Mammary epithelial cell (primary cell): ENCODE measurements at places on chromosomes 2 and 18.
A peak's percentile ranks its signal among the peaks of the same experiment; 100 is the strongest.

DNA sequence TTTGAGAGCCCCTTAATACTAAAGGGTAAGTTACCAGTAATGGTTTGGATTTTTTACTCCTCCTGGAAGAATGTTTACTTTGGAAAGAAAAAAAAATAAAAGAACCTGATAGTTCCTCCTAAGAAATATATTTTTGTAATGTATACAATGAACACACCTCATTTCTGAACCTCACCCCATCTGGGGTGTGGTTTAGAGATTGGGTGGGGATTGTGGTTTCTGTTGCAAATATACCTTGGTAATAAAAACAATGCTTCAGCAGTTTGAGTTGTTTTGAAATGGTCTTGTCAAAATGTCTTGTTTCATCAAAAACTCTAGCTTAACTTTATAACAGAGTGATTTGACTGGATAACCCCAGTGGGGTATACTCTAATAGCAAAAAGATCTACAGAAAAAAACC is 448.9 kb upstream of the MEIS1 start:
- DNase-seq: peak; percentile 5

- no peak for DNase-seq
These were observed 18.5 kb upstream of the POLI start for GRCh38 chr18:54250846-54251261.

DNA sequence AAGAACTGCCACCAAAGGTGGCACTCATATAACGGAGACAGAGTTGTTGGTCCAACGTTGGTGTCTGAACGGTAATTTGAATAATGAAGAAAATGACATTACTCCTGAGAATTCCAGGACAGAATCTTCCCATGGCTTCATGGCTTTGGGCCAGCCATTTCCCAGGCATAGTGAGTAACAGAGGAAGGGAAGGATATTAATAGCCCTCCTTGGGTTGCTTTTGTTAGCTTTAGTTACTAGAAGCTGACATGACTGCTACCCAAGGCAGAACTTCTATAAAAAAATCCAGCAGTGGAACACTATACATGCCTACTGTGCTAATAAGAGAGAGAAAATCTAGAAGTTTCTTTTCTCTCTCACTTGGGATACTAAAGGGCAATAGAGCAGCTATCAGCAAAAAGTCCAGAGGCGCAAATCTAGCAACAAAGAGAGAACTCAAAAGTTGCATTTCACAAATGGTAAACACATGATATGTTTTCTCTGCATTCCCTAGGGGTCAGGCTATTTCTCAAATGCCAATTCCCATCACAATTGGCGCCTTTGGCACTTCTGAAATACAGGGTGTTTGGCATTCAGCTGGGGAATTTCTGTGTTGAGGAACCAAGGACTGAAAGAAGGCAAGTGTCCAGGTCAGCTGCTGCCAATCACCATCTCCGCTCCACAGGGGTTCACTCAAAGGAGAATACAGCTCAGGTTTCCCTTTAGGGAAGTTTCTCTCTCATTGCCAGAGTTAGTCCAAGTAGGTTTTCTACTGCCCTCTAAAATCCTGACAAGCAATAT is 160.8 kb upstream of the KYNU start:
- no peak for DNase-seq

DNA sequence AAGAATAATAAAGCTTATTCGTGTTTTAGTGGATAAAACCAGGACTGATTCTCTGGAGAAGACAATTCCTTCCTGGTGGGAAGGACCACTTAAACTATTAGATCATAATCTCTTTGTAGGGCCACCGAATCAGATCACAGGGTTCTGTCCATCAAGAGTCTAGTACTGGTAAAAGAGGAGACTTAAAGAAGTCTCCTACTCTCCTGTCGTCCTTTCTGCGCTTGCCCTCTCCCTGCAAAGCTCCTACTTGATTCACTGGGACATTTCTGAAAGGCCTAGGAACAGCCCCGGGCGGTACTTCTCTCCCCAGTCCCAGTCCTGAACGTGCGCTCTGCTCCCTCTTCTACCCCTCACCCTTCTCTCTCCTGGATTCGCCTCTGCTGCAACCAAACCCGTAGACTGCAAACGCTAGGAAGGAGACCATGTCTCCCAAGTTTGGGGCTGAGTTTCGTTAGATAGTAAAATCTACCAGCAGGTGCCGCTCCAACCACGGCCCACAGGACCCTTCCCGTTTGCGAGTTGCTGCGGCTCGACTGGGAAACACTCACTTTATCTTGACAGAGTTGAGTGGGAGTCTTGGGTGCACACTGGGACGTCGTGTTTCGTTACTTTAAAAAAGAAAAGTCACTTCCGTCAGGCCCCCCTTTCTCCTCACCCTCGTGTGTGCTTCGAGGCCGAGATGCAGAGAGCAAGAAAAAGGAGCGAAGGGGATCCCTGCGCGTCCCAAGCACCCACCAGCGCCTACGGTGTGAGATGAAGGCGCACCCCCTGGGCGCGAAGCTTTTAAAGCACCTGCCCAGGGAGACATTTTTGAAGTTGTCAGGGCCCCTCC is 923 bp downstream of the FIGLA start:
- DNase-seq: peak; percentile 55

DNA sequence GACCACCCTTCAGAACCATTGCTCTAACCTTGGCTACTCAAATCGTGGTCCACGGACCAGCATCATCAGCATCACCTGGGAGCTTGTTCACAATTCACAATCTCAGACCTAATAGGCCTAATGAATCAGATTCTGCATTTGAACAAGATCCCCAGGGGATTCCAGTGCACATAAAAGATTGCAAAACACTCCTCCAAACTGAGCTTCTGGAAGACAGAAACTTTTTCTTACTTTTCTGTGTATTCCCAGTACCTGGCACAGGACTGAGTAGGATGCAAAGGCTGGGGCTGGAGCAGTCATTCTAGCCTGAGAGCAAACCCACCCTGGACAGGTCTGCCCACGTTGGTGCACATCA is 115.1 kb upstream of the COPS8 start:
- DNase-seq: no peak

DNA sequence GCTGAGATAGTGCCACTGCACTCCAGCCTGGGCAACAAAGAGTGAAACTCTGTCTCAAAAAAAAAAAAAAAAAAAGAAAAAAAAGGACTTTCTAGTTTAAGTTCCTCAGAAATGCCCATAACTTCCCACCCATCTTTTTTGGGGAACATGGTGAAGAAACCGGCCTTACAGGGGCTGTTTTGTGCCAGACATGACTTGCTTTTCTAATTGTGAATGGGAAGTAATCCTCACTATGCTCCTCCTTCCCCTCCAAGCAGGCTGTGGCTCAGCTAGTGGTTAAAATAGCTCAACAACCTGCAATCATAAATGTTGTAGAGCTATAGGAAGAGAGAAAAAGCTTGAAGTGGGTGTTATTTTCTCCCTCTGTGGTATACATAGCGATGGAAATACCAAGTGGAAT is 34.1 kb upstream of the OLA1 start:
- DNase-seq: no peak

DNA sequence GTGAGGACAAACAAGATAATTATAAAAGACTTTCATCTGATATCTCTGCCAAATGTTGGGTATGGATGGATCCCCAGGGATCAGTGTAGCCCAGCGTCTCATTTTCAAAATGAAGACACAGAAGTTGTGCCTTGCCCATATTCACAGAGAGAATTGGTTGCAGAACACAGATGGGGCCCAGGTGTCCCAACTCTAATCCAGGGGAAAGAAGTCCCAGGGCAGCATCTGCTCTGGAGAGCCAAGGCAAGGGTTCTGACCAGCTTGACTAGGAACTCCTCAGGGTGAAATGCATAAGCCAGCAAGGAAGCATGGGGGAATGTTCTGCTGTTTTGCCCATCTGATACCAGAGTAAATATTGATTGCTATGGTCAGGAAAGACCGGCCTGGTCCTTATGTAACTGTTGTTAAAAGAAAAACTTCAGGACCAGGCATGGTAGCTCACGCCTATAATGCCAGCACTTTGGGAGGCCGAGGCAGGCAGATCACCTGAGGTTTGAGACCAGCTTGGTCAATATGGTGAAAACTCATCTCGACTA is 68.7 kb upstream of the CABLES1 start:
- DNase-seq: no peak

- DNase-seq: no peak
These were observed 377.4 kb upstream of the CRIM1 start for GRCh38 chr2:35978218-35978617.

GRCh38 chr2:222912117-222912516 is 51.3 kb downstream of the ACSL3 start:
- no peak for DNase-seq

- DNase-seq: no peak
These were observed 1989.9 kb upstream of the CELF4 start for GRCh38 chr18:39555496-39555895.

- no peak for DNase-seq
These were observed 51.8 kb downstream of the TEX51 start for GRCh38 chr2:126950504-126950903.

GRCh38 chr18:51110073-51110797 is 80.2 kb downstream of the SMAD4 start:
- peak; percentile 25 for DNase-seq

GRCh38 chr2:122999258-122999657 is 1025.8 kb upstream of the CNTNAP5 start:
- DNase-seq: no peak

DNA sequence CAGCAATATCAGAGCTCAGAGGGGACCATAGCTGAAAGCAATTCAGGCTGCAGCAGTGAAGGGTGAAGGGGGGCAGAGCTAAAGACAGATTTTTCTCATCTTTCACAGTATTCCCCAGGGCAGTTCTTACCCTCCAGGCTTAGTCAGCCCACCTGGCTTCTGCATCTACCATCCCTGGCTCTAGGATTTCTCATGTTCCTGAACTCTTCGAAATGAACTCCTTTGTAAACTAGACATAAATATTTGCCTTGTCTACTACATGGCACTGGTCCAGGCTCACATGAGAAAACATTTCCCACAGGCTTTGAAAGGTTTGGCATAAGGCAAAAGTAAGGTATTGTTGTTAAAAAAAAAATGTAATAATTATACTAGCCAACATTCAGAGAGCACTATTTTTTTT is 23.6 kb upstream of the NEB start:
- no peak for DNase-seq

DNA sequence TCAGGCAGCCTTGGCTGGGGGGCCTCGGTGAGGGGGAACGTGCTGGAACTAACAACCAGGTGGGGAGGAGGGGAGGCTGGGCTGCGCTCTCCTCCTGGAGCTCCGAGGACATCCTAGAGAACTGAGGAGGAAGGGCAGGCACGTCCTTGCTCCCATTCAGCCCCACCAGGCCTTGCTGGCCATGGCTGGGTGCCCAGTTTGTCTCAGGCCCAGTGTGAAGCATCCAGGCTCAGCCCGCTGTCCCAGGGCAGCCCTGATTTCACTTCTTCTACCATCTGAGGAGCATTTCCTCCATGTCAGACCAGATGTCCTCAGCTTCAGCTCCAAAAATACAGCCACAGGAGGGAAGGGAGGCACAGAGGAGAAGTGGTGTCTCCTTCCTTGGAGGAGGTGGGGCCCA is 125.4 kb downstream of the CELF4 start:
- no peak for DNase-seq

DNA sequence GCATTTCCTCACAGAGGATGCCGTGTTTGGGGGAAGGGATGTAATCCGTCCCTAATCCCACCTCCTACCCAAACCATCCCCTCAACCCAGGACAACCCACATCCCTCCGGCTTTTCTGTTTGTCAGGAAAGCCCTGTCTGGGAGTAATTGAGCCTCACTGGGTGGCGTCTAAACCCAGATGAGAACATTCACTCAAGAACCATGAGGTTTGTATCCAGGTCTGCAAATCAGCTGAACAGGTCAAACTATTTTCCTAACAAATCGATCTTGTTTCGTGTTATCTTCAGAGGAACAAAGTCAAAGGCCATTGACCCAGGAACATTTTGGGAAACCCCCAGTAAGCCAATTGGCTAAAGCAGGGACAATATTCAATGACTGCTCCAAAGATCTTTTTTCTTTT is 25.7 kb downstream of the CYP27C1 start:
- no peak for DNase-seq

DNA sequence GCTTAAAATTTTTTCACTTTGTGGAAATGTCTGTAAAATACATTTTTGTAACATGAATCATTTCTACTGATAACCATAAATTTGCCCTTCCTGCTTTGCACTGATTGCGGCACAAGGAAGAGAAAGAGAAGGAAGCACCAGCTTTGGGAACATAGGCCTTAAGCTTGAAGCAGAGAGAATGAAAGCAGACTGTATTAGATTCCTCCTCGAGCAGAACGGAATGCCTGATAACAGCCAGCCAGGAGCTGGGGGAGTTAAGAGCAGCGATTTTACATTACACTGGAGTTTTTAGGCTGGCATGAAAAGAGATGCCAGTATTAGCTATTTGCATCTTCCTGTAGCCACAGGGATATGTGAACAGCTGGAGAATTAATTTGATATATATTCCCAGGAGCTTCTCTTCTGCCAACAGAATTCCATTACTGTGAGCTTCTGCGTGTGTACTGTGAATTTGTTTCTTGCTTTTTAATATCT is 33.5 kb downstream of the CRIM1 start:
- DNase-seq: no peak

DNA sequence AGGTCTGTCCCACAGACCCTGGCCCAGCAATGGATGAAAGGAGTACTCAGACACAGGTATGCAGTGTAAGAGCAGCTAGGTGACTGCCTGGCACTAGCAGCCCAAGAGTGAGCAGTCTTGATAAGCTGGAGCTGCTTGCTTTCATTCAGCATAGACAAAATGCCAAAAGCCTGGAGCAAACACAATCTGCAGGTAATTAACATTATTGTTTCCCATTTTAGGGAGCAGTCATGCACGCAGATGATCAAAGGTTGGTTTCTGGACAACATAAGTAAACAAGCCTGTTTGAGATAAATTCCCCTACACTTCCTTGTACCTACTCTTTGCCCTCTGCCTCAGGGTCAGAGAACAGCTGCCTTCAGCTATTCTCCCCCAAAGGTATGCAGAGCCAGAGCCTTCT is 73.7 kb upstream of the MSTN start:
- no peak for DNase-seq

- no peak for DNase-seq
These were observed 335.1 kb downstream of the CYRIA start for GRCh38 chr2:16330571-16330970.

GRCh38 chr2:8491296-8492027 is 190.4 kb upstream of the ID2 start:
- DNase-seq: no peak

- no peak for DNase-seq
These were observed 131.5 kb downstream of the RGPD3 start for GRCh38 chr2:106336737-106337136.

- no peak for DNase-seq
These were observed 673 bp upstream of the SMCHD1 start for GRCh38 chr18:2654928-2655177.

DNA sequence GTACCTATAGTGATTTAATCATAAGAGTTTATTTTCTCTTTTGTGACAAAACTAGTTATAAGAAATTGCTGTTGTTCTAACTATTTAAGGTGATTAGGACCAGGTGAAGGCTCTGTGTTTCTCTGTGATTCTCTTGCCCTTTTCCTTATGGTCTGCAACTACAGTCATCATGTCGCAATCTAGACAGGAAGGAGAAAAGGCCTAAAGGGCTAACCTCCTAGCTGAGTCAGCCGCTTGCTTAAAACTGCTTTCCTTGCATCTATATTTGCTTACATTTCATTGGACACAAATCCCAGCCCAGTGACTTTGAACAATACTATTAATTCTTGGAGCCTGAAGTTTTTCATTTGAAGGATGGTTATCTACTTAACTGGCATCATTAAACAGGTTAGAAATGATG is 93.1 kb downstream of the PIK3C3 start:
- DNase-seq: peak; percentile 86
